ENCODE measurements at places on chromosomes 3 and 15.

DNA sequence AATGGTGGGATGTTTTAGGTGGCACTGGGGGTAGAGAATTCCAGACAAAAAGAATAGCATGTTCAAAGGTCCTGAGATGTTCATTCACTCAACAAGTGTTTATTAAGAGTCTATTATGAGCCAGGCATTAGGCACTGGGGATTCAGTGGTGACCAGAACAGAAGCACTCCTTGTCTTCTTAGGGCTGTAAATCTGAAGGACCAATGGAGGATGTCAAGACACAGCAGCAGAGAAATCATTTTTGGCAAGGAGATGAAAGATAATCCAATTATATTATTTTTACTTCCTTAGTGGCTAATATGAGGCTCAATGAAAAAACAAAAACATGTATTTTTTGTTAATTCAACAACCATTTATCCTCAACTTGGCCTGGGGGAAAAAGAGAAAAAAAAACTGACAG, 218.5 kb downstream of the SLC9A9 start:
- no peak for DNase-seq

DNA sequence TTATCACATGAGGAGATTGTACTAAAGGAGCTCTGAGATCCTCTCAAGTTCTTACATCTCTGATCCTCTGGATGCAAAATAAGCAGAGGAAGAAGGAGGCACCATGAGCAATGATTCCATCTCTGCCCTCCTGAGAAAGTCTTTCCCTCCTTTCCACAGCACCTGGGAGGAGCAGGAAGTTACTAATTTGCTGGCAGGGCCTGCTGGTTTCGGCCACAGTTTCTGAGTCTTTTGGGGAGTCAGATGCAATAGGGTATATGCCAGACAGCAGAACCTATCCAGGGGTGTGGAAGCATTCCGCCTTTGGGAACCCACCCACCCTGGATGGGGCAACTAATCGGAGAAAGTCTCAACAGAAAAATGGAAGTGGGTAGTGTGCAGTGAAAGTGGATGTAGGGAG, 38.5 kb upstream of the SPTSSB start:
- DNase-seq: no peak

GRCh38 chr3:58798312-58798711, 131.7 kb upstream of the FAM3D start:
- DNase-seq: no peak

- no peak for DNase-seq
Observed at GRCh38 chr15:72774696-72775383, 8.7 kb downstream of the ADPGK start.

- DNase-seq: no peak
Observed at GRCh38 chr3:141511361-141511760, 24.5 kb downstream of the RASA2 start.

DNA sequence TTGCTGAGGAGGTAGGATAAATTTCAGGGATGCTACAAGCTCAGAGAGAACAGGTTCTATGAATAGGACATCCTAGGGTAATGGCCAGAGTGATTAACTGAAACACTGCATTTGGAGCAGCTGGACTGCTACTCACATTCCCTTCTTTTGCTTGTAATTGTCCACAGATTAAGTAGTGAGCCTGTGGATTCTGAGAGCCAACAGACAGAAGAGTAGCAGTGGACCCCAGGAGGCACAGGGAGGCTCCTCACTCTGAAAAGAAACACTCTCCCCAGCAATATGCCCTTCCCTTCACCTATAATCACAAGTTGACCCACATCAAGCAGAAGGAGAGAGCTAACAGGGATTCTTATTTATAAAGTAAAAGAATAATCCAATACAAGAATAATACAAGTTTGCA, 10.6 kb upstream of the RFX7 start:
- DNase-seq: no peak

DNA sequence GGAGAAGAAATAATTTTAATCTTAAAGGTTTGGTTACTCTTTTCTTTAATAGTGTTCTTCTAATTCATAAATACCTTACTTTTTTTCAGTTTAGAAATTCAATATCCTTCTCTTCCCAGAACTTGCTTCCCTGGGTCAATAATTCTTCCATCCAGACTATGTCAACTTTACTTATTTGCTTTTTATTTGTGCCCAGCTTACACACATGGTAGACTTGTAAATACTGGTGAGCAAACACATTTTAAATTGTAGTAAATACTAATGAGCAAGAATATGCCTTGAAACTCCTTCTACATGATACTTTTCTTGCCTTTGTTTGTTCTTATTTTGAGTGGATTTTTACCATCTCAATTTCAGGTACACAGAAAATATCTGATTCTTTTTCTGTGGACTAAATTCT, 33.7 kb downstream of the SST start:
- DNase-seq: no peak

- DNase-seq: no peak
Observed at GRCh38 chr3:18883571-18883970, 264.7 kb upstream of the KCNH8 start.

DNA sequence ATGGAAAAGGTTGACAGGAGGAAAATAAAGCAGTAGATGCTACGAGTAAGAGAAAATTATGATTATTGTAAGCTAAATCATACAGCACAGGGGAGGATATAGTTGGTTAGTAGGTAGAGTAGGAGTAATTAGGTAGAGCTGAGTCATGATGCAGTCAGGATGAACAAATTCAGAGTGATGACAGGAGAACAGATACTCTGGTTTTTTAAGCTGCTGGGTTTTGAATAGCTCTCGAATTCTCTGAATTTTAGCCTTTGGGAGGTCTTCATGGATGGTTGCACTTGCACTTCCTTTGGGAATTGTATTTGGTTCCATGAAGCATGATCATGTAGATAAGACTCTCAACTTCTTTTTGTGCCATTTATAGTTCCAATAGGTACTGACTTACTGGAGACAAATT, 96.2 kb downstream of the ECT2 start:
- DNase-seq: no peak

- DNase-seq: no peak
Observed at GRCh38 chr15:29645841-29646240, 176.4 kb downstream of the TJP1 start.

DNA sequence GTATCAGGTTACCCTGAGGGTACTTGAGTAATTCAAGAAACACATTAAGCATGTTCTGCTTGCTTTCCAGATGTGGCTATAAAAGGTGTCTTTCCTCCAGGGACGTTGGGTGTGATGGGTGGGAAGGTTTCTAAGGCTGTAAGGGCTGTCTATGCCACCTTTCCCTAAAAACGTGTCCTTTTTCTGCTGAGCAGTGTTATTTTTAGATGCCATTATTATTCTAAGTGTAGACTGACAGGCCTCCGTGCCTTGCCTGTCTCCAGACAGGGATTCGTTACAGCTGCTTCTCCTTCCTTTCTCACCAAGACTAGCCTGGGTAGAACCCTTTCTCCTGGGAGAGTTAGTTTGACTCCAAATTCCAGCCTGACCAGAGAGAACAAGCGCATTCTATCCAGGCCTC, 26.8 kb upstream of the RHO start:
- no peak for DNase-seq

DNA sequence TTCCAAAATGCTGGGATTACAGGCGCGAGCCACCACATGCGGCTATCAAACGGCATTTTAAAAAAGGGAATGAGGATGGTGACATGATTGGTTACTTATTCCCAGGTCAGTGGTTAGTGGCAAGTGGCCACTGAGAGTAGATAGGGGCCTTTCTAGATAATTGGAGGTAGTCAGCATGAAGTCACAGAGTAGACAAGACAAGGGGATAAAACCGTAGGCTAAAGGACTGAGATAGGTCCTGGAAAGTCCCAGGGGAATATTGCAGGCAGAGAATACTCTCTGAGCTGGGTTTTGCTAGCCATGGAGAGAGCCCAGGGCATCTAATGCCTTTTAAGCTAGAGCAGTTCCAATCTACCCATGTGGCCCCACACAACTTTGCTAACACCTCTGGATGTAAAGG, 52.2 kb downstream of the KCNAB1 start:
- DNase-seq: no peak

GRCh38 chr3:174332391-174332790, 526.7 kb upstream of the NAALADL2 start:
- no peak for DNase-seq

DNA sequence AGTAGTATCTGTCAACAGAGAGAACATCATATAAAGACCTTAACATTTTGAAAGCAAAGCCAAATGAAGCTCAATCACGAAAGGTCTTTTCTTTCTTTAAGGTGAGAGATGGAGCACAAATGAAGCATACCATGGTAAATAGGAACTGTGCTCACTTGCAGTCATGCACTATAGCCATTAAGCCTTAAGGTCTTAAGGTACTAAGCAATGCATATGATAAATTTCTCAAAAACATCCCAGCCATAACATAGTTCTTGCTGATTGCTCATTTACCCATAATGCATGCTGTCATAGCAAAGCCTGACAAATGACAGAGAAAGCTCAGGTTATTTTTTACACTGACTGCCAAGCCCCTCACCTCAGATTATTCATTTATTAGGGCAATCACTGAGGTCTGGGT, 214.5 kb downstream of the MECOM start:
- DNase-seq: no peak

- DNase-seq: no peak
Observed at GRCh38 chr3:85288257-85288656, 329.5 kb downstream of the CADM2 start.

DNA sequence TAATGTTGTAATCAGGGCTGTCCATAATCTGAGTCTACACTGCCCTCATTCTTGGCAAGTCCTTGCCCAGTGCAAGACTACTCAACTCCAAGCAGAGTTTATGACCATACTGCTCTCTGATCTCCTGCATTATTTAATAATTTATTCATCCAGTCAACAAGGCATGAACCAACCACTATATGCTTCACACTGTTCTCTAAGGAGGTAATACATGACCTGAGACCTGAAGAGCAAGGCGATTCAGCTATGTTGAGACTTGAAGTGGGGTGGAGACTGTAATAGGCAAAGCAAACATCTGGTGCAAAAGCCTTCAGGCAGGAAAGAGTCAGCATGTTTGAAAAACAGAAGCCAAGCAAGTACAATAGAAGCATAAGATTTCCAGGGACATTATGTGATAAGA, 1362.8 kb downstream of the ROBO2 start:
- no peak for DNase-seq

- no peak for DNase-seq
Observed at GRCh38 chr3:33099109-33099645, 2.2 kb upstream of the GLB1 start.

DNA sequence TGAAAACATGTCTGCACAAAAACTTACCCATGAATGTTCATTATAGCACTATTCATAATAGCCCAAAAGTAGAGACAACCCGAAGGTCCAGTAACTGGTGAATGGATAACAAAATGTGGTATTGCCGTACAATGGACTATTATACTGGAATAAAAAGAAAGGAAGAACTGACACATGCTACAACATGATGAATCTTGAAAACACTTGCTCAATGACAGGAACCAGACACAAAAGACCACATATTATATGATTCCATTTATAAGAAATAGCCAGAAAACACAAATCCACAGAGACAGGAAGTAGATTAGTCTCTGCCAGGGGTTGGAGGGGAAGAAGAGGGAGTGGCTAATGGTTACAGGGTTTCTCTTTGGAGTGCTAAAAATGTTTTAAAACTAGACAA, 18.3 kb downstream of the SHC4 start:
- DNase-seq: no peak
